GDM1 (cell line): ENCODE measurements at places on chromosomes 4 and X.

DNA sequence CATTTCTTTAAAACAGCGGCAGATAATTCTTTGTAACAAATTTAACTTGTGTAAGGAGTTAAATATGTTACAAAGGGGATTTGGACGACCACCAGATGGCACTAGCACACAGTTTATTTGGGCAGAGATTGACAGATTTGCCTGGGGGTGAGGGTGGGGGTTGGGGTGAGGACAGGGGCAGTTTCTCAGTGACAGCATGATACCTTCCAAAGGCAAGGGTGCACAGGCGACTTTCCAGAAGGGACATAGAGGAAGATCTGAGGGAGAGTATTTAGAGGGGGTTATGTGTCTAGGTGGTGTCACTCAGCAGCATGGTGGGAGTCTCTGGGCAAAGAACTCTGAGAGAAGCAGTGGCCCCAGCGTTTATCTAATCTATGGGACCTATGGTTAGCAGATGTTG is 9.6 kb upstream of the TMA16 start:
- DNase-seq, result no peak

- no peak for DNase-seq
Observed at GRCh38 chr4:101835121-101835904, 44.8 kb downstream of the BANK1 start.

GRCh38 chrX:32673193-32673592 is 538.2 kb downstream of the DMD start:
- no peak for DNase-seq

DNA sequence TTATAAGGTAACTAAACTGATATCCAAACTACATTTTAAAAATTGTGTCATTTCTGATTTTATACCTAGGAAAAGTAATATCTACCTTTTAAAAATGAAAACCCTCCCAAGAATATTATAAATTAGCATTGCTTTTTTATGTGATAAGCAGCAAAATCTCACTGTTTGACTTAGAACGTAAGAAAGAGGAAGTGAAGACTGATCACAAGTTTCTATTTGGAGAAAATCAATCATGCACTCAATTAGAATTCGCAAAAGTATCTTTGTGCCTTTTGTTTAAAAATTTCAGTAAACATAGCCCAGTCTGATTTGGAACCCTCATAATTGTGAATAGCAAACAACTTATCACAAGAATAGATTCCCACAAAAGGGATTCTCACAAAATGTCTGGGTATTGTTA is 142.7 kb downstream of the TENM3 start:
- DNase-seq, result no peak

- DNase-seq, result no peak
Observed at GRCh38 chr4:109735566-109736365, 5.9 kb upstream of the PLA2G12A start.

DNA sequence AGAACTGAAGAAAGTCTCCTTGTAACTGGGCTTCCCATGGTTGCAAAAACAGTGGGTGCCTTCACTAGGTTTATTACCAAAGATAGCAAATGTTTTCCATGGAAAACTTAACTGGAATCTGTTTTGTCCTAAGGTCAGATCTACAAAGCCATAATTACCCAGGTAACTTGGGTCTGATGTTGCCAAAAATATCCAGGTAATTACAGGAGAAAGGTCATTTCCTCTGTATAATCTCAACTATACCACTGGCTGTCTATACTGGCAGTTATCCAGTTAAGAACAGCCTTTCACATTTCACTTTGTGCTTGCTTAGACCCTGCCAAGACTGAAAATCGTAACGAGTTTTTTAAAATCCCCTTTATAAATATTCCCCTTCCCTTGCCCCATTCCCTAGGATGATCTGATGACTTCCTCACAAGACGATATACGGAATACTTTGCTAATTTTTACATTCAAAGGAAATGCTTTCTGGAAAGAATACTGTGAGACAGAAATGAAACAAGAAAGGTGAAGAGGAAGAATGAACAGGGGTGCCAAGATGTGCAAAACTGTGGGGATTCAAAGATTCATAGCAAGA is 105.5 kb downstream of the MAML3 start:
- no peak for DNase-seq

GRCh38 chr4:31192341-31192740 is 472.2 kb downstream of the PCDH7 start:
- no peak for DNase-seq

DNA sequence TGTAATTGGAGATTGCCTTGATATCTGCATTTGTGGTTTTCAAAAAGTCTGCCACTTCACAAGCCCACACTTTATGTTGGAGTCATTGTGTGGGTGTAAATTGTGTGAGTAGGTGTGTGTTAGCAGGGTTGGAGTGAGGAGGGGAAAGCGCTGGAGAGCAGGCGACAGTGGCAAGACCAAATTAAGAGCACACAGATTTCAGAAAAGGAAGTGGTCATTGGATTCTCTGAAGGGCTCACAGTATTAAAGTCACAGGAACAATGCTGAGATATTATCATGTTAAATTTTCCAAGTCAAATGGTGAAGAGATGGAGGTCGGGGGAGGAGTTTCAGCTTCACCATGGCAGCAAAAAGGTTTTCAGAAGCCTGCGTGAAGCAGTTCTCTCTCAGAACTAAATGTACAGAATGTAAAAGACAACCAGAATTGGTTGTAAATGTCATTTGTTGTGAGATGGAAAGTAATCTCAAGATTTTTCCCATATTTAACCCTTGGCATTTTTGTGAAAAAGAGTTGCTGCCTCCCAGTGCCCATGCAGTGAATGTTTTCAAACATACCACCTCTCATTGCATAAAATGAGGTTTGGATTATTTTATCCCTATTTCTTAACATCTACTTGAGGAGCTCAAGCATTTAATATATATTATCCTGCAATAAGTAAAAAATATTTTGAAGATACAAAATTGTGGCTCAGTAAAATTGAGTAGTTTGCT is 265.9 kb downstream of the ZNF674 start:
- DNase-seq, result peak; percentile 16

DNA sequence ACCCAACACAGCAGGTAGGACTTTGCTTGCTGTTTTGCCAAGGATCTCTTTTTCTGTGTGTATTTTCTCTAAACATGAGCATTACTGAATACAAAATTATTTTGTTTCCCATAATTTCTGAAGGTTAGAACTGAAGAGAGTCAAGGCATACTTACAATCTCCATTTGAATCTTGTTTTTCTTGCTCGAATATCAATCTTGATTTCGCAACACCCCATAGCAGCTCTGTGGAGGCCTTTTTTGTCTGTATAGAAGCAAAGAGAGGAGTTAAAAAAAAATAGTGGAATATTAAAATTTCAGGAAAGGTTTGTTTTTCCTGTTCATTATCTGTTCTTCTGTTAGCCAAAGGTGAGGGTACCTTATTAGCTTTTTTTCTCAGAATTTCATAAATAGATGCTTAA is 92.9 kb downstream of the TNIP2 start:
- DNase-seq, result no peak

- no peak for DNase-seq
Observed at GRCh38 chr4:60562334-60562733, 637.8 kb upstream of the ADGRL3 start.

DNA sequence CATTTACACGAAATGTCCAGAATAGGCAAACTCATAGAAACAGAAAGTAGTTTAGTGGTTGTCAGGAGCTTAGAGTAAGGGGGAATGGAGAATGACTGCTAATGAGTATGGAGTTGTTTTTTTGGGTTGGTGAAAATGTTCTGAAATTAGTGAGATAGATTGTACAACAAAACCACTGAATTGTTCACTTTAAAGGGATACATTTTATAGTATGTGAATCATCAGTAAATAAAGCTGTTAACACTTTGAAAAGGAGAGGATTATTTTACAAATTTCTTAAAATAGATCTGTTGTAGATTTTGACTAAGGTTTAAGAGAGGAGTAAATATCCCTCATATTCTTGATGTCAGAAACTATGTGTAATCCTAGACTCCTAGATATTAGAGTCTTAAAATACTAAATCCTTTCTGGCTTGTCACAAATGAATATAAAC is 82.7 kb downstream of the RAPGEF2 start:
- no peak for DNase-seq

DNA sequence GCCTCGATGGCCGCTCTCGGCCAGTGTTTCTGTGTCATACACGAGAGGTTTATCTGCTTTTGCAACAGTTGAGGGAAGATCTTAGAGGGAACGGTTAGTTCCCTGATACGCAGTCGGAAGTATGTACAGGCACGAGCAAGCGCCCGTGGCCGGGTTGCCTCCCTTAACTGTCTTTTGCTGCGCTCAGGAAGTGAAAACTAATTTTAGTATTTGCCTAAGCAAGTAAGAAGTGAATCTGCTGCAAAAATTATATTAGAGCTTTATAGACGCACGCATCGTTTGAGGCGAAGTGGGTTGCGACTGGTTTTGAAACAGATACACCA is 695 bp downstream of the MTM1 start:
- no peak for DNase-seq

GRCh38 chr4:145566086-145566708 is 53.0 kb upstream of the MMAA start:
- no peak for DNase-seq

DNA sequence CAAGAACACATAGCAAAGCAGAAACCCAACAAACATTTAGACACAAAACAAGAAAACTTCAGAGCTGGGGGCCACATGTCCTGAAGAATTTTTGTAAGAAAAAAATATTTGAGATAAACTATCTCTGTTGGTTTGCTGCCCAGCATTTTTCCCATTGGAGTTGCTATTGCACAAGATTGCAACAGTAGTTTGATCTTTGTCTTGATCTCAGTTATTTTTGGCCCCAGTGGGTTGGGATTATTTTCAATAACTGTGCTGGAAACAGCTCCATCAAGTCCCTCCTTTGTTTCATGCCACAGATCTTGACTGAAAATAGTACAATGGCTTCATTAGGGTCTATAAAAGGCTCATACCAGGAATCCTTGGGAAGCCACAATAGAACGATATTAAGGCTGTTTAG is 103.8 kb upstream of the RAI2 start:
- no peak for DNase-seq

- DNase-seq, result no peak
Observed at GRCh38 chr4:26197018-26197779, 123.6 kb upstream of the RBPJ start.

DNA sequence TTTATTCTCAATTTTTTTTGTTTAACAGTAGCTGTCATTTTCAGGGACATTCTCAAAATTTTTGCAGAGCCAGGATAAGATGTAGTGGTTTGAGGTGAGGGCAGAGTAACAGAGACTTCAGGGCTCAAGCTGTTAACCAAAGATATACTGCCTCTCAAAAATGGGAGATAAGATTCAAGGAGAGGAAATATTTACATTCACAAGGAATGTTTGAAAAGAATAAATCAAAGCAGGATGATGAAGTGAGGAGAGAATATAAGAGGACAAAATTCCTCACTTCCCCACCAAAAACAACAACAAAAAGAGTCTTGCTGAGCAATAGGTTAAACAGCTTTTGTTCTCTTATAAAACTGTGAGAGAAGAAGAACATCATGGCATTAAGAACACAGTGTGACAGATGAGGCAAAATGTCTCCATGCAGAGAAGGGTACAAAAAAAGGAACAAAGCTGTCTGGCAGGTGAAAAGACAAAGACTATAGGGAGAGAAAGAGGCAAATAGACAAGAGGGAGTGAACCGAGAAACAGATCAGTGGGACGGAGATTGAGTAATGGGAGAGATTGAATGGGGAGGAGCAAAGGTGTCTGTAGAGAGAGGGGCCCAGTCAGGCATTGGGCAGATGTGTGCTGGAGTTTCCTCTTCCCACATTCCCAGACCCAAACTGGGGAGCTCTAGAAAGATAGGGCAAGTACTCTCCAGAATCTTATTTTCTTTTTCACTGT is 106.1 kb upstream of the TMEM150C start:
- no peak for DNase-seq

DNA sequence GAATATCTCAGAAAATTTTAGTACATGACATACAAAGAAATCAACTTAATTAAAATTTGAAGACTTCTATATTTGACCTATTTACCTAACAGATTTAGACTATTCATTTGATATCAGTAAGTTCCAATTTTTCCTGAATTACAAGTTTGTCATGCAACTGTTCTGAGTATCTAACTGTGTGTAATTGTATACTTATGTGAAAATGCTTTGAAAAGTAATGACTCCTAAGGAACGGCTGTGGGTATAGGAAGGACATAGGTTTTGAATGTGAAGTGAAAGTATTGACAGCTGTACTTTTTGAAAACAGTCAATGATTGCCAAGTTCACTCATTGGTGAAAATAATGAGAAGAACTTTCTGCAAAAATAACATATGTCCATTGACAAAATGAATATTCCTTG is 2.9 kb downstream of the GRIA2 start:
- no peak for DNase-seq

GRCh38 chrX:118502161-118502789 is 6.7 kb downstream of the DOCK11 start:
- peak; percentile 19 for DNase-seq

DNA sequence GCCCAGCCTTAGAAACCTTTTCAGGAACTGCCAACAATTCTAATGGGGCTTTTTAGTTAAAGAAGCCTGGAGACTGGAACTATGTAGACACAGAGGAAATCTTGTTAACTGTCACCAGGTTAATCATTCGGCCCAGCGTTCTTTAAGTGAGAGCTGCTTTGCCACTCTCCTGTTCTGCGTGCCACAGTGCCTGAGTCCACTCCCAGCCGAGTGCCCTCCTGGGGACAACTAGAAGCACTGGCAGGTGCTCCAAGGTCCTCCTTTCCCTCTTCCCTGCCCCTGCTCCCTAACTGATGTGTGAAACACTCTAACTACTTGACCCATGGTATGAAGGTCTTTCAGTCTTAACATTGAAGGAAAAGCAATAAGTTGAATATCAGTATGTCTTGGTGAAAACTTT is 151.2 kb upstream of the TLL1 start:
- DNase-seq, result no peak

DNA sequence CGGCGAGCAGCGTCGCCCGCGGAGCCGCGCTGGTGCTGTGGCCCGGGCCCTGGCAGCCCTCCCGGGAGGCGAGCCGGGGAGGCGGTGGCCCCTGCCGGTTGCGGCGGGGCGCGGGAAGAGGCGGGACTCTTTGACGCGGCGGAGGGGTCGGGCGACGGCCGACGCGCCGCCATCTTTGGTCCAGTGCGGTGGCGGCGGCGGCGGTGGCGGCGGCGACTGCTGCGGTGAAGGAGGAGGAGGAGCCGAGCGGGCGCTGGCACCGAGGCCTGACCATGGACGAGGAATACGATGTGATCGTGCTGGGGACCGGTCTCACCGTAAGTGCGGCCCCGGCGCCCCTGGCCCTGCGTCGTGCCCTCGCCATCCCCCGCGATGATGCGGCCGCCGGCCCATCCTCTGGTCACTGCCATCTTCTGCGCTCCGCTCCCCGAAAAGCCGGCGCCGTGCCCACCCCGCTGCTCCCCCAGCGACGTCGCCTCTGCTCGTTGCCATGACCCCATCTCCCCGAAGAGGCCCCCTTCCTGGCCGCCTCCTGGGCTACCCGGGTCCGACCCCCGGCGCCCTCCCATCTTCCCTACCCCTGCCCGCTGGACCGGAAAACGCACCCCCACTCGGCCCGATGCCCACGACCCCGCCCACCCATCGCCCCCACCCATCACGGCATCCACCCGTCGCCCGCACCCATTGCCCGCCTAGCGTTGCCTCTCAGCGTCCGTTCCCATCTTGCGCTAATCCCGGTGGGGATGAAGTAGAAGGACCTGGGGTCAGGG is at the start of gene GDI1:
Gene GDI1 (plus strand): TSS at position 172 of the 770 bp plus-strand sequence. CDS start 101 bp downstream, at position 273.
- DNase-seq, result no peak
